CD4-positive, alpha-beta T cell treated with Interleukin-15 for 4 hours (primary cell): ENCODE measurements at places on chromosomes 12 and 14.

DNA sequence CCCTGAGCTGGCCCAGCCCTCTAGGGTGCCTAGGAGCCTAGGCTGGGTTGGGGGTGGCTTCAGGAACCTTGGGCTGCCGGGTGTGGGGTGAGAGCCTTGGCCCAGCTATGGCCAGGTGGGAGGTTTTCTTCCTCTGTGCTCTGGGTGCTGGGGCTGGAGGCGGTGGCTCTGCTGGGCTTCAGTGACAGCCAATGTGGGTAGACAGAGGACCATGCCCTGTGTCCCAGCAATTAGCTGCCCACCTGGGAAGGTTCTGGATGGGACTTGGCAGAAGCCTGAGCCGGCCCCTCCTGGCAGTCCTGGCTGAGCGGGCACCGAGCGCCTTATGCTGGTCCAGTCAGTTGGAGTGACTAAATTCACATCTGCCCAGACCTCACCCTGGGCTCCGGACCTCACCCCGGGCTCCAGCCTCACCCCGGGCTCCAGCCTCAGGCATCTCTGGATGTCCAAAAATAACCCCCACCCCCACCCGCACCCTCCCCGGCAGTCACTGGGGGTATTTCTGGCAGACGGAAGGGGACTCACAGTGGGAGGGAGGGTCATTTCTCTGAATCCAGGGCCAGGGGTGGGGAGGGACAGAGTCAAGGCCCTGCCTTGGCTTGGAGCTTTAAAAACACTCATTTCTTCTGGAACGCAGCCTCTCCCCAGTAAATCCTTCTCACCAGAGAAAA, 46.9 kb downstream of the CYP46A1 start:
- no peak for DNase-seq

GRCh38 chr12:45268672-45269411, 52.9 kb downstream of the ANO6 start:
- DNase-seq, result peak; percentile 4

- DNase-seq, result no peak
These were observed 1094.0 kb downstream of the TMEM121 start for GRCh38 chr14:106620368-106620767.

- DNase-seq, result no peak
These were observed 10.8 kb downstream of the PACS2 start for GRCh38 chr14:105325303-105325702.

- DNase-seq, result peak; percentile 73
These were observed 1.6 kb downstream of the SLC16A7 start for GRCh38 chr12:59597385-59597781.

GRCh38 chr12:6307529-6307928, 3.0 kb upstream of the PLEKHG6 start:
- no peak for DNase-seq

DNA sequence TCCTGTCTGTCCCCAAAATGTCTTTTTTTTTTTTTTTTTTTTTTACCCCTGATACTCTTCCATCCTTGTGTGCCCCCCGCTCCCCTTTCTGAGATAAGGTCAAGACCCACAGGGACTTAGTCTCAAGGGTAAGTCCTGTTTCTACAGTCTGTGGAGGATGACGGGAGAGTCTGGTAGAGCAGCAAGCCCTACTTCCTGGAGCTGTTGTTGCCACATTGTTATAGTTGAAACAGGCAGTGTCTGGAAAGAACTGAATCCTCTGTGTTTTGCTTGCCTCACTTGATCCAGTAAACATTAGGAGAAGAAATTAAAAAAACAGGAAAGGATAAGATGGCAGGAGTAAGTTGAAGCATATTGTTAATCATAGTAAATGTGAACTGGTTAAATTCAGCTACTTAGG, 45.5 kb downstream of the ZNF664 start:
- no peak for DNase-seq

DNA sequence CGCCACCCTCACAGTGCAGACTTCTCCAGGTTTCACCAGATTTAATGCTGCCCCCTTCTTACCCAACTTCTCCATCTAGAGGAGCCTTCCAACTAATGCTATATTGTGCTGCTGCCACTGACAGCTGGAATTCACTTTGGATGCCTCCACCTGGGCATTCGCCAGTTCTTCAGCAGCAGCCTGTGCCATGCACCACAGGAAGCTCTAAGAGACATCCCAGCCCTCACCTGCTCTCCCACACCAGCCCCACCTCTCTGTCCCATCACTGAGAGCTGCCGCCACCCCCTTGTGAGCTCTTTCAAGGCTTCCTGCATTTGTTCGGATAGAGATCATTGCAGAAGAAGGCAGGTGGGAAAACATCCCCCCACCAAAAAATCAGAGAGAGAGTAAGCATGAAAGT, 4.6 kb upstream of the KRT2 start:
- no peak for DNase-seq

GRCh38 chr14:74501691-74502090, 8.1 kb downstream of the ISCA2 start:
- DNase-seq, result no peak

- no peak for DNase-seq
These were observed 140.9 kb upstream of the SRRM4 start for GRCh38 chr12:118840399-118840798.

DNA sequence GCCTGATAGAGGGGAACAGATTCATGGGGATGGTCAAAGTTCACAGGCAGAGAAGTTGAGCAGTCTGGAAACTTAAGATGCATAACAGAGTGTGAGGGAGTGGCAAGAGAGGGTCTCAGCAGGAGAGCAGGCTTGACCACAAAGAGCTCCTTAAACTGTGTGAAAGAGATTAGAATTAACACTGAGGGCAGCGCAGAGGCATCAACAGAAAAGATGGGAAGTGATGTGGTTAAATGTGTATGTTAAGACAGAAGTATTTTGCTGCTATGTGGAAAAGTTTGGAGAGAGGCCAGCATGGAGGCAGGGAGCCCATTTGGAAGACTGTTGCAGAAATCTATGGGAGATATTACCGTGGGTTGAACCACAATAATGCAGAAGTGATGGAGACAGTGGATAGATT, 122.7 kb upstream of the LMNTD1 start:
- no peak for DNase-seq

DNA sequence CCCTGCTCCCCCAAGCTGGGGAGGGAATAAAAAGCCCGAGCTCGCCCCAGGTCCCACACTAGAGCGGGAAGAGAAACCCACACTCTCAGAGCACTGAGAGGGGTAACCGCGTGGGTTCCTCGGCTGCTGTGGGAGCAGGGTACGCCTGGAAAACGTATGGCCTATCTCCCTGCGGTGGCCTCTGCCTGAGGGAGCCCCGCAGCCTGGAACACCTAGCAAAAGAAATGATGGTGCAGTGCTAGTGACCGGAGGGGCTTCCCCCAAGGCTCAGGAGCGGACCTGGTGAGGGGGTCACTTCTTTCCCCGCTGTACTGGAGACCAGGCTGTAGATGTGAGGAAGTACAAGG, 2.5 kb upstream of the OR4N2 start:
- no peak for DNase-seq

DNA sequence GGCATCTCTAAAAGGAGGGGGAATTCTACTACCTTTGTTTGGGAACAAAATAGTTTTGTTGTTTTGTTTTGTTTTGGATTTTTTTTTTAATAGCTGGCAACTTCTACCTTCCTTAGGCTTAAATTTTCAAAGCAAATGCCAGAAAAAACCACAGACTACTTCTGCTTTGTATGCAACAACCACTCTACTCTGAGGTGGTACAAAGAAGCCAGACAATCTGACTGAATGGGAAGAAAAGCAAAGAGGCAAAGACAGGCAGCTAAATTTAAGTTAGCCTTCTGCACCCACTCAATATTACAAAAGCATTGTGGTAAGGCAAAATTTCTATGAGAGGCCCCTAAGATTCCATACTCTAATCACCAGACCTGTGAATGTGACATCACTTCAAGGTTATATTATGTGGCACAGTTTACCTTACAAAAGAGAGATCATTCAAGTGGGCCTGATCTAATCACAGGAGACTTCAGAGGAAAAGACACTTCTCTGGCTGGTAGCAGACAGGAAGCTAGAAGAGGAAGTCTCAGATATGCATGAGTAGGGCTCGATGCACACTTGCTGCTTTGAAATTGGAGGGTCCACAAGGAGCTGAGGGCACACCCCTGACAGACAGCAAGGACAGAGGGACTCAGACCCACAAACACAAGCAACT, 566.6 kb downstream of the RPS29 start:
- no peak for DNase-seq

GRCh38 chr12:46722394-46723185, 103.2 kb downstream of the SLC38A4 start:
- no peak for DNase-seq

- DNase-seq, result no peak
These were observed 162.4 kb downstream of the C12orf75 start for GRCh38 chr12:105492591-105493545.

- no peak for DNase-seq
These were observed 74.7 kb downstream of the PIWIL1 start for GRCh38 chr12:130412384-130412783.

DNA sequence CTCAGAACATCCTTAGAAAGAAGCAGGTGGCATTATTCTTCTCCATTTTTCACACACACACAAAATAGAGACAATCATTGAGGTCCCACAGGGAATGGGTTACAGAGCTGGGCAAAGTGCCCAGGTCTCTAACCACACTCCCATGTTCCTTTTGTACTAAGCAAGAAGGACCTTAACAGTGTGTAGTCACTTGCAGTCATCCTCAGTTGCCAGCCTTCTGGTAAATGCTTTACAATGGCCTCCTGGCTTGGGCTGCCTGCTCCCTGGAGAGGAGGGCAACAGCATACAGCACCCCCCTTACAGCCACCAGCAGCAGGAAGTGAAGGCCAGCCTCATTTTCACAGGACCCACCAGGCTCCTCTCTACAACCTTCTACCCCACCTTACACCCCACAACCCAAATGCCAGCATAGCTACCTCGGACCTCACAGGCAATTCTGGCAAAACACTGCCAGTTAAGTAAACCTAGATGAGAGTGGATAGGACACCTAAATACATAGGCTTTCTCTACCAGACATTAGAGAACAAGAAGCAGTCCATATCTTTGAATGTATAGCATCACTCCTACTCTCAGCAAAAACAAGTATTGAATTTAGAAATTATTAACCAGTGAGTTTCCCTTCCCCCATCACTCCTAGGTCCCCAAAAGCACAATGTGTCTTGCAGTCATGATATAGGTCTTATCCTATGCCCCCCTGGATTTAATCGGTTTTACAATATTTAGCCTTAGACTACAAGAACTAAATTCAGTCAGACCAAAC, 88.1 kb downstream of the PPP2R5E start:
- no peak for DNase-seq

DNA sequence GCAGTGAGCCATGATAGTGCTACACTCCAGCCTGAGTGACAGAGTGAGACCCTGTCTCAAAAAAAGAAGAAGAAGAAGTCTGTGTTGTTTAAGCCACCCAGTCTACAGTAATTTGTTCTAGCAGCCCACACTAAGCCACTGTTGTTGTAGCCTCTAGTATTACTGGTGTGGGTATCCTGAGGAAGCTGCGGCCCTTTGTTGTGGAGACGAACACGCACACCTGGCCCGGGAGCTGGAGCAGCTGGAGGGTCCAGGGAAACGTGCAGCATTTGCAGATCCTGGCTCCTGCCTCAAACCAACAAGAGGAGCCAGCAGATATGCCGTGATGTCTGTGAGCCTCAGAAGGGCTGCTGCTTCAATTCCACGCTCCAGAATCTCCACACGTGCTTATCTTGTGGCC, 65.3 kb downstream of the MAP1LC3B2 start:
- no peak for DNase-seq

- no peak for DNase-seq
These were observed 781 bp downstream of the NPAS3 start for GRCh38 chr14:32939254-32940065.

- DNase-seq, result no peak
These were observed 19.4 kb downstream of the ADGRD1 start for GRCh38 chr12:130973109-130973508.

- DNase-seq, result no peak
These were observed 117.1 kb downstream of the HMGA2 start for GRCh38 chr12:65941388-65941787.

DNA sequence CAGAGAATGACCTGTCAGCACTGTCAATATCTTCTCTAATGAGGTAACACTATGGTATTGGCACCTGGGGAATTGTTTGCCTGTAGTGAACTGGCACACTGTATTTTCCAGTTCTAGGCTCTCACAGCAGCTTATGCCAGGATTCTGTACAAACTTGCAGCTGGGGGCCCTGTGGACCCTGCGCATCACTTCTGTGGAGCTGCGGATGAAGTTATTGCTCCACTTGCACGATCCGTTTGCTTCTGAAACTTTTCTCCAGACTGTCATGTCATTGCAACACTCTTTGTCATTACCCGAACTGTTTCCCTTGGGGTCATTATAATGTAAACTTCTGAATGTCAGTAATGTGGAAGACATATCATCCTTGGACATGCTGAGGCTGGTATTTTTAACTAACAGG, 3.9 kb downstream of the RNASE11 start:
- DNase-seq, result no peak

DNA sequence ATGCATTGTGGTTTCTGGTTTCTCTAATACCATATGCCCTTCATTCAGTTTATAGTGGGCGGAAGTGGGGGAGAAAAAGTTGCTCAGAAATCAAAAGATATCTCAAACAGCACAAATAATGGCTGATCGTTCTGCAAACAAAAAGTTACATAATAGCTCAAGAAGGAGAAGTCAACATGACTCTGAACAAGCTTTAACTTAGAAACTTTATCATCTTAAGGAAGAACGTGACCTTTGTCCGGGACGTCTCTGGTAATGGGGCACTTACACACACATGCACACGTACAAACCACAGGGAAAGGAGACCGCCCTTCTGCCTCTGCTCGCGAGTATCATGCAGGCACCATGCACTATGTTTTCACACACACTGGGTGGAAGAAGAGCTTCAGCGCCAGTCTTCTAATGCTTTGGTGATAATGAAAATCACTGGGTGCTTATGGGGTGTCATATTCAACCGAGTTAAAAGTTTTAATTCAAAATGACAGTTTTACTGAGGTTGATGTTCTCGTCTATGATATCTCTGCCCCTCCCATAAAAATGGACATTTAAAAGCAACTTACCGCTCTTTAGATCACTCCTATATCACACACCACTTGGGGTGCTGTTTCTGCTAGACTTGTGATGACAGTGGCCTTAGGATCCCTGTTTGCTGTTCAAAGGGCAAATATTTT, 4.7 kb downstream of the FOS start:
- no peak for DNase-seq

GRCh38 chr12:11655842-11656241, 6.4 kb downstream of the ETV6 start:
- DNase-seq, result no peak
